ENCODE measurements at places on chromosomes 12 and 14.

GRCh38 chr12:75661908-75662307 lies 150.5 kb upstream of the KRR1 start:
- no peak for DNase-seq

GRCh38 chr12:108326254-108326750 lies 12.8 kb downstream of the CMKLR1 start:
- no peak for DNase-seq

GRCh38 chr12:20018406-20018805 lies 349.9 kb upstream of the PDE3A start:
- DNase-seq: no peak

- no peak for DNase-seq
Observed at GRCh38 chr12:98154850-98155249, 360.5 kb upstream of the TMPO start.

GRCh38 chr12:3213188-3213587 lies 136.0 kb downstream of the TSPAN9 start:
- DNase-seq: no peak

GRCh38 chr12:122012184-122012583 lies 9.5 kb upstream of the BCL7A start:
- no peak for DNase-seq

DNA sequence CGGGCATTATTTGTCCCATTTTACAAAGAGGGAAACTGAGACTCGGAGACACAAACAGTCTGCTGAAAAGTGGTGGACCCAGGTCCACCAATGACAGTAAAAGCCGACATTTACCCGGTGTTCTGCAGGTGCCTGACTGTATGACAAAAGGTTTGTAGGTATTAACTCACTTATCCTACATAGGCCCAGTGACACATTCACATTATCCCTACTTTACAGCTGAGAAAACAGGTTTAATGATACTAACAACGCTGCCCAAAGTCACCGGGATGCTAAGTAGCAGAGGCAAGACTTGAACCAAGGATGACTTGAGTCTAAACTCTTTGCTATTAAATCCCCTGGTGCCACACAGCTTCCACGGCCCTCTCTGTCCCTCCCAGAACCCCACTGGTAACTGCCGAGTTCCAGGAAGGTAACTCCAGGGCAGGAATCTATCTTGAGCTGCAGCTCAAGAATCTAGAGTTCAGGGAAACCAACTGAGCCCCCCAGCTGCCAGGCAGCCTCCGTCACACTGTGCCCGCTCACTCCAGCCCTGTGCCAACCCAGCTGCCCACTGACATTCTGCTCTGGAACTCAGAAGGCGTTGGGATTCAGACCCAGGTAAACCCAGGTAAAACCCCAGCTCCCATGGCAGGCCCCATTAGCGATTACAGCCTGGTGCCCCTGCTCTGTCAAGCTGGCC lies 33.7 kb downstream of the SYNE3 start:
- DNase-seq: no peak

DNA sequence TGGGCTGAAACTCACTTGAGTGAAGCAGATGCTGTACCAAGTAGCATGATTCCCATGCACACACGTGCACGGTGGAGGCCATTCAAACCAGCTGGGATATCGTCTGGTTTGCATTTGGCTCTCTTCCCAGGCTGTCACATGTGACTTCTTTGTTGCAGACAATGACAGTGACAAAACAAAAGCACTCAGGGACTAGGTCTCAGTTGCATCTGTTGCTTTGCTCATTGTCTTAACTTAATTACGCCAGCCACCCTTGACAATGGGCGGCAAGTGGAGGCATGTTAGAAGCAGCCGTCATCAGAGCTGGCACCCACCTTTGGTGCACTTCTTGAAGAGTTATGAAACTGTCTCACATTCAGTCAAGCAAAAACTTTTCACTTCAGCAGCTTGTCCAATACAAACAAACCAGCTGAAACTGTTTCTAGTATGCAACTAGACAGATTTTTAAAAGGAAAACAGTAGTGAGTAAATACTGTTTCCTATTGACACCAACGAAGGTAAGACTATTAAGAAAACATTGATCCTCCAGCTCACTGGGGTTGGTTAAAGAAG lies 74.3 kb downstream of the IGF1 start:
- peak; percentile 84 for DNase-seq

- DNase-seq: no peak
Observed at GRCh38 chr14:57485635-57486034, 8.0 kb downstream of the CCDC198 start.

- DNase-seq: no peak
Observed at GRCh38 chr12:108302016-108302402, 37.1 kb downstream of the CMKLR1 start.

- DNase-seq: no peak
Observed at GRCh38 chr12:24083838-24084237, 134.4 kb upstream of the SOX5 start.

- no peak for DNase-seq
Observed at GRCh38 chr12:53739214-53740129, 12.2 kb upstream of the CALCOCO1 start.

- DNase-seq: peak; percentile 32
Observed at GRCh38 chr14:56333359-56334292, 215.4 kb downstream of the PELI2 start.

DNA sequence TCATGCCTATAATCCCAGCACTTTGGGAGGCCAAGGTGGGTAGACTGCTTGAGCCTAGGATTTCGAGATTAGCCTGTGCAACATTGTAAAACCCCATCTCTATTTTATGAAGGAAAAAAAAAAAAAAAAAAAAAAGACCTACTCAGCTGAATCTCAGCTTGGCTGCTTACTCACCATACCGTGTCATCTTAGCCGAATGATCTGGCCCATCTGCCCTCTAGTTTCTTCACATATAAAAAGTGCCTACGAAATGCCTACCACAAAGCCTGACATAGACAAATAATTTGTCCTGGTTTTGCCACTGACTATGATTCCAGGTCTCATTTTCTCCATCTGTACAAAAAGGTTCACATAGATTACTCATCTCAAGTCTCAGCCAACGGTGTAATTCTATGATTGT lies 10.1 kb downstream of the DIABLO start:
- no peak for DNase-seq

DNA sequence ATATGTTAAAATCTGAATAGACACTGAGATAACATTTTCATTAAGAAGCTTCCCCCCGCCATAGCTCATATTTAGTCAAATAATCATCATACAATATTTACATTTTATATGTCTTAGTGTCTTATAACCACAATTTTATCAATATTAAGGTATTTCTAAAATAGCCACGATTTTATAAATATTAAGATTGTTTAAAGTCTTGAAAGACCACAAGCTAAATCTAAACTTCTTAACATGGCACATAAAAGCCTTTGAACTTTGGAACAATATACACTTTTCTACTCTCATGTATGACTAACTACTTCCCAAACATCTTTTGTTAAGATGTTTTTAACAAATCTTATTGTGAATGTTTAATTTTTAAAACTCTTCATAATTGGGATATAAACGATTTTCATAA lies 6.5 kb downstream of the USP44 start:
- DNase-seq: no peak

GRCh38 chr14:89807151-89807550 lies 147.4 kb downstream of the EFCAB11 start:
- DNase-seq: no peak

DNA sequence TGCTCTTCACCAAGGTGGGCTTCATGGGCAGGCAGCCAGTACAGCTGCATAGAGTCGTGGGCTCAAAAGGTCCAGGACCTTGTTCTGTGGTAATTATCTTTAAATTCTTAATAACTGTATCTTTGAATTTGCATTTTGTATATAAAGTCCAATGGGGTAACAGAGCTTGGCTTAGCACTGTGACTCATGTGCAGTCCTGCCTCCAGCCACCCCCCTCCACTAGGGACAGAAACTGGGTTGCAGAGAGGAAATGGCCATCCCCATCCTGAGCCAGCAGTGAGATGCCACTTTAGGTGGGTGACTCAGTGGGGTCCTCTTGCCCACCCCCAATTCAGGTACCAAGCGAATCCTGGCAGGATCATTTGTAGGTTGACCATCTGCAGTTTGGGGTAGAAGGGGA lies 48.1 kb downstream of the EPS8 start:
- DNase-seq: no peak

DNA sequence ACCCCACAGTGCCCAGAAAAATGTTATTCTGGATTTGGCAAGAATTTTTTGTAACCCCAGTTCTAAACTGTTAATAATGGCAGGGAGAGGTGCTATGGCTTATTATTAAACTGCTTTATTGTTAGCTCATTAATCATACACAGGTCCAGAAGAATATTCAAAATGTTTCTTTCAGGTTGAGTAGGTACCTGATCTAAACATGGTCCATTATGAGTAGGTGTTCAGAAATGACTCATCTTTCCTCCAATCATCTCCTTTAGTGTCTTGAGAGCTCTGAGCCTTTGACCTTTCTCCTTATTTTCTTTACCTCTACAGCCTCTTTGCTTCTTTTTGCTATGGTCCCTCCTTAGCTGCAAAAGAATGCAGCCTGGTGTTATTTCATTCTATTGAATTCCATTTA lies 211.0 kb upstream of the GARIN6 start:
- DNase-seq: no peak

DNA sequence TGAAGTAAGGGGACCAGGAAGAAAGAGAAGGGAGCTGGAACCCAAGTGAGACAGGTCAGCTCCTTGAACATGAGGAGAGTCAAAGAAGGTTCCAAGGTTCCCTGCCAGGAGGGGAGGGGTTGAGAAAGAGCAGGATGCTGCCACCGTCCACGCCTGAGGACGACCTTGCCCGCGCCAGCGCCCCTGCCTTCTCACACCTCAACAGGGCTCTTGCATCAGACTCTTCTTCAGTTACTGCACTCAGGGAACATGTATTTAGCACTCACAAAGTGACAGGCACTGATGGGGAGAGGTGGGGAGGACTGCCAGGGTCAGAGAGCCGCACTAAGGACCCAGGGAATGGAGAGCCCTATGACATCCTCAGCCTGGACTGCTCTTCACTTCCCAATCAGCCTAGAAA lies 102.1 kb upstream of the NUDT4 start:
- DNase-seq: no peak

GRCh38 chr14:75559451-75560222 lies 18.8 kb upstream of the FLVCR2 start:
- no peak for DNase-seq

DNA sequence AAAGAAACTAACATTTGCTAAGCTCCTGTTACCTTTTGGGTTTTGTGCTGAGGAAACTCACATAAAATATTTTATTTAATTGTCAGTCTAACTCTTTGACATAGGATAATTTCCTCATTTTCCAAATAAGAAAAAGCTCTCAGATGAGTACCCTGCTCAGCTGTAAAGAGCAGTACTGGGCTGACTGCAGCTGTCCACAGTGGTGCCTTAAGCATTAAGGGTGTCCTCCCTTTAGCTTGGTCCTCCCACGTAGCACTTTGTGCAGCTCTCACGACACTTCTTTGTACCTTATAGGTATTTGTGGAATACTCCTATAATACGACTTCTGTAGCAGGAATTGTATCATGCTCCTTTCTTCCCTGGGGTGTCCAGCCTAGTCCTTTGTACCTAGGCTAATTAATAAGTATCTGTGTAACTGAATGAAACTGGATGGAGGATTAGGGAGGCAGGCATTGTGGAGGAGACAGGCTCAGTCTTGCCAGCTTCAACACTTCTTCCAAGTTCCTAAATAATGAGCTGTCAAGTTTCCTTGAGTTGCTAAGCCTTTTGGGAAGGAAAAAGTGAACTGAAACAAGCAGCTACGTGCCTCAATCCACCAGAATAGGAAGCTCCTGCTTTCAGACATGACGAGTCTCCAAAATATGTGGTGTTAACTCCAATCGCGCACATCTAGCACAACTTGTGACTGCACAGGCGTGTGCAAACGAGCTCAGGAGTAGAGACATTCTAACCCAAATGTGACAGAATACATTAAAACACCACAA lies 123.0 kb downstream of the SLC38A4 start:
- peak; percentile 49 for DNase-seq

GRCh38 chr14:91358654-91359220 lies 58.9 kb downstream of the CCDC88C start:
- no peak for DNase-seq

DNA sequence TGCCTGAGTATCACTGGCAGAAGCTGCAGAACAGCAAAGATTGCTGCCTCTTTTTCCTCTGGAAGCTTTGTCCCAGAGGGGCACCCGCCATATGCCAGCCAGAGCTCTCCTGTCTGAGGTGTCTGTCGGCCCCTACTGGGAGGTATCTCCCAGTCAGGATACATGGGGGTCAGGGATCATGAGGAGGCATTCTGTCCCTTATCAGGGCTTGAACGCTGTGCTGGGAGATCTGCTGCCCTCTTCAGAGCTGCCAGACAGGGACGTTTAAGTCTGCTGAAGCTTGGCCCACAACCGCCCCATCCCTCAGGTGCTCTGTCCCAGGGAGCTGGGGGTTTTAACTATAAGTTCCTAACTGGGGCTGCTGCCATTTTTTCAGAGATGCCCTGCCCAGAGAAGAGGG lies 20.3 kb downstream of the CLEC2B start:
- DNase-seq: no peak

GRCh38 chr14:89349171-89350008 lies 67.6 kb downstream of the FOXN3 start:
- DNase-seq: peak; percentile 73

DNA sequence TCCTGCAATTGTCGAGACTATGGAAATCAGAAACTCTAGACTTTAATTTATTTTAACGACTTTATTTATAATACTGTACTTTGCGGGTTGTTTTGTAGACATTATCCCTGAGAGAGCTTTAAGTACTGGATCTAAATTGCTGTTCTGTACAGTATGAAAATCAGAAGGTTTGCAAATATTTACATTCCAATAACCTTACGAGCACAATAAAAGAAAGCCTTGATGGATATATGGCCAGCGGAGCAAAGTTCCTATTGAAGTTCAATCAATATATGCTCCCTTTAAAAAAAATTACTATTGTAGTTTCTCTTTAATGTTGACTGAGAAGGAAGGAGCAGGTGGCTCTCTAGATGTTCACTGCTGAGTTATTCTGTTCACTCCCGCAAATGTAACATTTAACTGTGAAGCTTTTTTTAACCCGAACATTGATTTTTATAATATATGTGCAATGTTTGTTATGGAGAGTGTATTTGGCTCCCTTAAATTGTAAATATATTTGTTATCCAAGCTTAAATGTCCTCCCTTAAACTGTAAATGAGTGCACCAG lies 235.3 kb downstream of the PLCZ1 start:
- no peak for DNase-seq

GRCh38 chr12:53676656-53677015 lies 753 bp upstream of the ATP5MC2 start:
- peak; percentile 66 for DNase-seq

GRCh38 chr14:99628887-99629618 lies 15.9 kb upstream of the HHIPL1 start:
- DNase-seq: peak; percentile 56

GRCh38 chr14:92383805-92384204 lies 60.8 kb downstream of the SLC24A4 start:
- no peak for DNase-seq

- peak; percentile 77 for DNase-seq
Observed at GRCh38 chr12:29159661-29160060, 10.6 kb downstream of the FAR2 start.

GRCh38 chr14:48704639-48705038 lies 881.5 kb downstream of the RPS29 start:
- no peak for DNase-seq

- DNase-seq: no peak
Observed at GRCh38 chr14:94346841-94347240, 23.7 kb upstream of the SERPINA6 start.

- DNase-seq: peak; percentile 77
Observed at GRCh38 chr14:64708148-64709004, 4.2 kb downstream of the PLEKHG3 start.
